GM12892 (cell line): ENCODE measurements at places on chromosomes 12 and 14.

GRCh38 chr14:97977651-97978261, 1180.6 kb downstream of the VRK1 start:
- no peak for DNase-seq

DNA sequence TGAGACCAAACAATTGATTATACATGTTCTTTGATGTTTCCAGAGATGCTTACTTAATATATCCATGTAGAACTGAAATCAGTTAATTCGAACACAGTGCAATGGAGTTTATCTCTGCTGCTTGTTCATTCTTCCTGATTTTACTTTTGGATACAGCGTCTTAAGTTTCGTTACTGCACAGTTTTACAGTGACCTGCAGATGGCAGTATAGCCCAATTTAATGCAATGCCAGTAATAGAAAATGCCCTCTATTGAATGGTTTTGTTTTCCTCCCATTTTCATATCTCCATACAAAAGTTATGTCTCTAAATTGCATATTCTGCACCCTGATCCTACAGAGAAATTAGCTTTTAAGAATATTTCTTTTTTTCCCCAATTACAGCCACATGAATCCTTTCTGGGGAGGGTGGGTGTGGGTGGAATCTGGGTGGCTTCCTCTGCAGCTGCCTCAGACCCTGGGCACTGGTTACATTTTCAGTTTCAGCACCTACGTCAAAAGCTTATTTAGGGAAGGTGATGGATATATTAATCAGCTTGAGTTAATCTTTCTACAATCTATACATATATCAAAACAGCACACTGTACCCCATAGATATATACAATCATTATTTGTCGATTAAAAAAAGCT, 101.1 kb upstream of the DCD start:
- DNase-seq, result no peak

- no peak for DNase-seq
Measured at GRCh38 chr12:84891106-84891838, 21.3 kb downstream of the SLC6A15 start.

- no peak for DNase-seq
Measured at GRCh38 chr14:85534458-85535293, 4.7 kb downstream of the FLRT2 start.
